ENCODE measurements at places on chromosomes 2 and 18. TPM values are rescaled to one million over a fixed set of nuclear protein-coding genes. Genes with fewer than 3 reads are reported as not detected.

The GULP1 gene
- polyA plus RNA-seq, result 19.5 TPM

The KCNE4 gene
- 3.9 TPM for polyA plus RNA-seq

GRCh38 chr2:187329586-187329985, 118.5 kb downstream of the CALCRL start:
- no peak for DNase-seq

DNA sequence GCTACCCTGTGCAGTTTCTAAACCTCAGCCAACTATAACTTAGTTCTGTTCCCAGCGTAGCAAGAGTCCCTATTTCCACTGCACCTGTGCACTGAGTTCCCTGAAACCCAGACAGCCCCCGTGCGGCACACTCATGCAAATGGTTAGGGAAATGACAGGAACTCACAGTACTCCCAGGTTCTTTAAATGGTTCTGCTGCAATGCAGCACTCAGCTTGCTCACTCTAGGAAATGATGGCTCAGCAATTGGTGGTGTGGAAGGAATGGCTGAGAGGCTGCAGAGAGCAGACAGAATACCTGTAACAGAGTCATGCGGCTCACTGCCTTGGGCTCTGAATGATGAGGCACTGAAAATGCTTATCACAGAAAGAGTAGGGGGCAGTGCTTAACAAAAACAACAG, 143.0 kb downstream of the RAD51AP2 start:
- DNase-seq, result no peak

DNA sequence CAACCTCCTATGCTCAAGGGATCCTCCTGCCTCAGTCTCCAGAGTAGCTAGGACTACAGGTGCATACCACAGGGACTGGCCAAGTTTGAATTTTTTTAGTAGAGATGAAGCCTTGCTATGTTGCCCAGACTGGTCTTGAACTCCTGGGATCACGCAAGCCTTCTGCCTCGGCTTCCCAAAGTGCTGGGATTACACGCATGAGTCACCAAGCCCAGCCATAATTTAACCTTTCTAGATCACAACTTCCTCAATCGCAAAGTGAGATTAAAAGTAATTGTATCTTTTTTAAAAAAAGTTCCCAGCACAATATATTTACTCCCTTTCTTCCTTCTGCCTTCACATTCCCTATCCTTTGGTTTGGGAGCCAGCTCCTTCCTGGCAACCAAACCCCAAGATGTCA, 5.8 kb upstream of the PPP1CB start:
- DNase-seq, result no peak

GRCh38 chr2:240620149-240620731, 5.0 kb upstream of the GPR35 start:
- no peak for DNase-seq

- no peak for DNase-seq
Observed at GRCh38 chr2:31176742-31177141, 38.5 kb upstream of the GALNT14 start.

All from forelimb muscle (tissue), 1 donor.